ENCODE measurements at places on chromosomes 7 and 10.

DNA sequence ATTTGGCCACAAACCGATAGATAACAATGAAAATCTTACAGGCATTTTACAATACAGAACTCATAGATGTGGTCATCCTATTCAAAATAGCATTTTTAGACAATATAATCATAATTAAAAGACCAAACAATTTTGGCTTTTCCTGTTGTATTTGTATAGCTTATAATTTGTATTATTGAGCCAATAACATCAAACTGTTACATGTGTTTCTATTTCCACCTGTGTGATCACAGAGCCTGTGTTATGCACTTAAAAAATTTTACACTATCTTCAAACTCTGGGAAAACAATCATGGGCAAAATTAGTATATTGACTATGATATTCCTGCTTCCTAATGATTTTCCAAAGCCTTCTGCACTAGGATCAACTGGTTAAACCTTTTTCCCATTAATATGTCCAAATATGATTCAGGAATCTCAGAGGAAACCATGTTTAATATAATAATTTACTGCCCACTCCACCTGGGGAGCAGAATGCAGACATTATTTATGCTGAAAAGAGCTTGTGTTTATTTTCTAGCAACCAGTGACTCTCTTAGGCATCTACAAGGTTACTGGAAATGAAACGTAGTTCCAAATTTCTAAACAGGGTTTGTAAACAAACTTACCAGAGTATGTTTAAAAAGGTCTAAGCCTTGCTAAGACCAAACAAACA, 1.7 kb downstream of the RHOBTB1 start:
- no peak for DNase-seq

DNA sequence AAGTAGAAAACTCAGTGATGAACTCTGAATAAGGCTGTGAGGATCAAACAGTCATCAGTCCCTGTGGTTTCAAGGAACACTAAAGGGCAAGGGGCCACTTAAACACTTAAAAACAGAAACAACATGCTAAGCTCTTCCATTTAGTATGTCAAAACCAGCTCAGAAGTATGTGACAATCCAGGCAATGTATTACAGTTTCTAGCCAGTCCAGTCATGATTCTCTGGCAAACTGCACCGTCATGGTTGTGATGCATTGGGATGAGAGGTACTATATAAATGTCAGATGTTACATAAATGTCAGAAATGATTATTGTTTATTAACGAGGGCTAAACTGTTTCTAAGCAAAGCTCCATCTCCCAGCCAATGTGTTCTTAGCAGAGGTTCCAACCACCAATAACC, 4.7 kb upstream of the CREB5 start:
- DNase-seq, result no peak

DNA sequence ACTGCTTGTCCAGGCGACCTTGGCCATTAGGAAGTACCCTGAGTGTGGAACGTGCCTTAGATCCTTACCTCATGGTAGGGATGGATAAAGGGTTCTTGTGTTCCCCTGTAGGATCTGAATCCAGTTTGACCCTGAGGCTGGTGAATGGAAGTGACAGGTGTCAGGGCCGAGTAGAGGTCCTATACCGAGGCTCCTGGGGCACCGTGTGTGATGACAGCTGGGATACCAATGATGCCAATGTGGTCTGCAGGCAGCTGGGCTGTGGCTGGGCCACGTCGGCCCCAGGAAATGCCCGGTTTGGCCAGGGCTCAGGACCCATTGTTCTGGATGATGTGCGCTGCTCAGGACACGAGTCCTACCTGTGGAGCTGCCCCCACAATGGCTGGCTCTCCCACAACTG, 31.6 kb downstream of the DMBT1 start:
- no peak for DNase-seq

DNA sequence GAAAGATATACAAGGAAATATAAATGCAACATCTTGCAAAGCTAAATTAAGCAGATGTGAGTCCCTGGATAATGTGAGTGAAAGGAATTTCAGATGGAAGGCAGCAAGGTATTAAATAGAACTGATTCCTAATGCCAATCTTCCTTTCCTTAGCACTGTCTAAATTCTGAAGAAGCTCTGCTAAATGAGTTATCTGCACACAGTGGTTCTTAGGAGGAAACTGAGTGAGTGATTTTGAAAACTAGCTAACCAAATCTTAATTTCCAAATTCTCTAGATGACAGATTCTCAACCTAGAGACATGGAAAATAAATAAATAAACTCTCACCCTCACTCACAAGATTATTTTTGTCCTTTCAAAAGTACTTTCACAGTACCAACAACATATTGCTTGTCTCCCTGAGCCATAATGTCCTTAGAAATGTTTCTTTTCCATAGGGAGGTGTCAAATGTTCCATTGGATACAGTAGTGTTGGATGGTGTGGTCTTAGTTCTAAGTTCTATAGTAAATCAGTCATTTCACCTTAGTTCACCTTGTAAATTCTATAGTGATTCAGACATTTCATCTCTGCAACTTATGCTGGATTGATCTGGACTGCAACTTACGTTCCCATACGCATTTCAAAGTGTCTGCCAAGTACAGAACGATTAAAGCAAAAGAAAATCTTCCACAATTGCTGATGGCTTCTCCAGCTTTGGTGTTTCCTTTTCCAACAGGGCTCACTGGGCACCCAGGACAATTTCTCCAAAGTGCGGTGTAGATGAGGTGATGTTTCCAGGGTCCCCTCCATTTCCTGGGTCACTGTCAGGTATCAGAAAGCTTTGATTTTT, 145.4 kb upstream of the FAM171A1 start:
- DNase-seq, result no peak

DNA sequence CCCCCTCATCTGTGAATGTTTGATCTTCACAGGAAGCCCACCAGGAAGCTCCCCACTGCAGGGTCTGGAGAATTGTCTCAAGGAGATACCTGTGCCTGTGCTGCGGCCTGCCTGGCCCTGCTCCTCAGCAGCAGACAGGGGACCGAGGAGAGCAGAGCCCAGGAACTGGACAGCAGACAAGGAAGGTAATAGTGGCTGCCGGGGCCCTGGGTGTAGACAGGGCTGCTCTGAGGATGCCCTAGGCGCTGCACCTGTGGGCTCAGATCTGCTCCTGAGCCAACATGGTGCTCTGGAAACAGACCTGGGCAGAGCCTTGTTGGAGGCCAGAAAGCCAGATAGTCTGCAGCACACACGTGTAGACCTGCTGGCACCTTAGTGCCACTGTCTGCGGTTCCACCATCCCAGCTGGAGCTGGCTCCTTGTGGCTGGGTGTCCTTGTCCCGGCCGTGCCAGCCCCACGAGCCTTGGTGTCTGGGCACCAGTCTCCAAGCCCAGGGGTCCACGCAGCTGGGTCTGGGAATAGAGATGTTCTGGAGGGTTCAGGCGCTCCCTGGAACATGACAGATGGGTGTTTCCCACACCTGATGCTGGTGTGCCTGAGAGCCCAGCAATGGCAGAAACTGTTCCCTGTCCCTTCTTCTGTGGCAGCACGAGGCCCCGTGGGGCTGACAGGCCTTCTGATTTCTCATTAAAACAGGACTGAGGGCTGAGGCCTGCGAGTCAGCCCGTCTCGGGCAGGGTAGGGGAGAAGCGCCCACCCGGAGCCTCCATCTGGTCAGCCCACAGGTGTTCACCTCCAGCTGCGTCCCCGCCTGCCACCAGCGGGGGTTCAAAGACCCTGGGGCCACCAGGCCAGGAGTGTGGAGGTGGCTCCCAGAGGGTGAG, 44.7 kb downstream of the ZNF467 start:
- no peak for DNase-seq

GRCh38 chr7:68216051-68216450, 1219.4 kb downstream of the TYW1 start:
- peak; percentile 20 for DNase-seq

DNA sequence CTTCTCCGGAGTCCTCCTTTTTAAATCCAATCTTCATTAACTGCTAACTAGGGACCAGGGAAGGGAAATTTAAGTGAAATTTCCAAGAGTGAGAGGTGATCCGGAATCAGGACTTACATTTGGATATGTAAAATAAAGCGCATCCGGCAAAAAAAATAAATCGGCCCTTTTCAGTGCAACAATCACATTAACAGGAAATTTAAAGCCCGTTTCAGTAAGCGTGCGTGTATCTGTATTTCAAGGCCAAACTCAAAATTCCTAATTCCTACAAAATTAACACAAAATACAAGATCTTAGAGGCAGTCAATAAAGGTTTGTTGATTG, 771 bp downstream of the DNAJC9 start:
- no peak for DNase-seq

GRCh38 chr7:142711746-142712616, 37.3 kb upstream of the PRSS1 start:
- DNase-seq, result peak; percentile 19

DNA sequence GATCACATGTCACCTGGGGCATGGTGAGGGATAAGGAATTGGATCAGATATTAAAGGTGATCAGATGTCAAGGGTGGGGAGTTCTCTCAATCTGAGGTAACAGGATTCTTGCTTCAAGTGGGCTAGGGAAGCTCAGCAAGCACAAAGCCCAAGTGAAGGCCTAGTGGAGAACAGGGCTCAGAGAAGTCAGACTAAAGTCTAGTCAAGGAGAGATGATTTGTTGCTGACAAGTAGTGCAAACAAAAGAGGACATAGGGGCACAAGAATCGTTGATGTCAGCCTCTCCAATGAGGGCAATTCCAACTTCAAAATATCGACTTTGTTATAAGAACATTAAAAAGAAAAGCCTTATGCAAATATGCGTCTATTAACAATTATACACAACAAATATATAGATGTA, 852.8 kb upstream of the CELF2 start:
- no peak for DNase-seq

DNA sequence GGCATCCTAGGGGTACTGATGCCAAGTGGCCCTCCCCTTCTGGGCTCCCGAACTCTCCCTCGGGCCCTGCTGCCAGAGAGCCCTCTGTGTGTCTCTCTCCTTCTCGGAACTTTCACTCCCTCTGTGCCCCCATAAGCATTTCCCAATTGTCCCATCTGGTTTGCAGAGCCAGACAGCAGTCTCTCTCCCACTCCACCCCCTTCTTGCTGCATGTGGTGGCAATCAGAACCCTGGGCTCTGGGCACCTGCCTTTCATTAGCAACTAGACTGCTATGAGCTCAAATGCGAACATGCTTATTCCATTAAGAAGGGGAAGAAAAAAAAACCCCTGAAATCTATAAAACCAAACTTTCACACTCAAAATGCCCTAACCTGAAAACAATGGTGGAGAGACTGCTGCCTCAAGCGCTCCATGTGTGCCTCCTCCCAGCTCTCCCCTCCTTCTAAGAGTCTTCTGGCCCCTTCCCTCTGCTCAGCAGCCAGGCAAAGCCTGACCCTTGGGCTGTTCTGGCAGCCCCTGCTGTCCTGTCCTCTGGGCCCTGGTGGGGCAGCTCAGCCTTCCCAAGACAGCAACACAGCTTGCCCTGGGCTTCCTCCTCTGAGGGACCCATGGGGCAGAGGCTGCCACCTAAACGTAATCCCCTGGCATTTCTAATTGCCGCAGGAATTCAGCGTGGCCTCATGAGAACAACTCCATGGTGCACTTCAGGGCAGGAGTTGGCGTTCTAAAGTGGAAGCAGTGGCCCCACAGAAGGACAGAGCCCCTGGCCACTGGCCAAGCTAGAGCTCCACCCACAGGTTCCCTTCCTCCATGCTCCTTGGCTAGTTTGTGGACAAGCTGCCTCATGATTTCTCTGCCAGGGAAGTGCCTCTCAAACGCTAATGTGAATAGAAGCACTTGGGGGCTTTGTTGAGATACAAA, 415.4 kb downstream of the PLXNA4 start:
- peak; percentile 78 for DNase-seq

DNA sequence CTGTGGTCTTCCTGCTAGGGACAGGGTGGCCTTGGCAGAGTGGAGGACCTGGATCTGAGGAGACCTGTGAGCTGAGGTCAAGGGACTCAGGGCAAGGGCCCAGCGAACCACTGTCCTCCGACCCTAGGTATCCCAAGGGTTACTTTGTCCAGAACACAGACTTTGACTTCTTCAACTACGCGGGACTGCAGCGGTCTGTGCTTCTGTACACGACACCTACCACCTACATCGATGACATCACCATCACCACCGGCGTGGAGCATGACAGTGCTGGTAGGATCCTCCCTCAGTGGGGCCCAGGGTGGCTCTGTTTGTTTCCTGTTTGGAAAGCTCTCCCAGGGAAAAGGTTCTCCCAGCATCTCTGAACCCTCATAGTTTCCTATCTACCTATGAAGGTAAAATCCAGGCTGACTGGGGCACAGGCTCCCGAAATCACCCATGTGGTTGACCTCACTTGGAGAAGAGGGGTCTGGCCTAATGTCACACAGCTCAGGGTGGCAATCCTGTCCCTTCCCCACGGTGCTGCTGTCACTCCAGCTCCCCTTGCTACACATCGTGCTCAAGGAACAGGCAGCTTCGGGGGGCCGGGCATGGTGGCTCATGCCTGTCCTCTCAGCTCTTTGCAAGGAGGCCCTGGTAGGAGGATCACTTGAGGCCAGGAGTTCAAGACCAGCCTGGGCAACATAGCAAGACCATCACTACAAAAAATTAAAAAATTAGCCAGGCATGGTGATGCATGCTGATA, 57.6 kb downstream of the ZNF727 start:
- no peak for DNase-seq

GRCh38 chr10:61065051-61065450, 121.1 kb upstream of the RHOBTB1 start:
- no peak for DNase-seq

GRCh38 chr7:29091715-29092114, 54.6 kb downstream of the CPVL start:
- DNase-seq, result no peak

DNA sequence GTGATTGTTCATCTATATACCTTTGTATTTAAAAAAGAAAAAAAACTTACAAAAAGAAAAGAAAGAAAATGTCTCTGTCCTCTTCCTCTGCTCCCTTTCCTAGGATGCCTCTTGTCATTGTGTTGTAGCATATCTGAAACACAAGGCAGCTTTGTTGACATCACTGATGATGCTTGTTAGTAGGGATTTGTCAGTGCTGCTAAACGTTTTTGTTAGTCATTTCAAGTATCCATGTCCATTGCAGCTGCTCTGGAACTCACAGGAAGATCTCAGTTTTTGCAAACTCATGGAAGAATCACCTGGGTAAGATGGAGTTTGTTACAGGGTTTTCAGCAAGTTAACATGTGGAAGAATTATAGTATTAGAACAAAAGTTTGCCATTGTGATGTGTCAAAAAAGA, 123.6 kb downstream of the CCSER2 start:
- no peak for DNase-seq

DNA sequence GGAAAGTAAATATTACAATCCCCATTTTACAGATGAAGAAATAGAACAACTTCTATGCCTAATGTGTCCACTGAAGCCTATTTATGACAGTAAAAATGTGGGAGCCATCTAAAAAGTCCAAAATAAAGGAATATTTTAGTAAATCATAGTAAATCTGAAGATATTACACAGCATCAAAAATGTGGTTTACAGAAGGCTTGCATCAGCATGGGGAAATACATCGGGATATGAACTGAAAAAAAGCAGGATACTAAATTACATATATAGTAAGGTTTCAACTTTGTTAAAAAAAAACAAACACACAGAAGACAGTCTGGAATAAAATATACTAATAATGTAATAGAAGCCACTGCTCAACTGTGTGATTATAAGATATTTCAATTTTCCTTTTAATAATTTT, 20.8 kb downstream of the CPA1 start:
- DNase-seq, result no peak

- DNase-seq, result no peak
Observed at GRCh38 chr7:30453921-30454320, 24.7 kb downstream of the NOD1 start.

GRCh38 chr7:1886361-1887064, 216.4 kb downstream of the ELFN1 start:
- no peak for DNase-seq

- DNase-seq, result peak; percentile 74
Observed at GRCh38 chr7:122304996-122305421, 459 bp upstream of the FEZF1 start.

GRCh38 chr7:102992509-102992937, 79.7 kb downstream of the LRRC17 start:
- DNase-seq, result no peak

Data from eye (tissue), 1 donor.